ENCODE measurements at places on chromosomes 2 and 18.

- DNase-seq = no peak
Measured at GRCh38 chr2:101148777-101149176, 2.4 kb downstream of the TBC1D8 start.

DNA sequence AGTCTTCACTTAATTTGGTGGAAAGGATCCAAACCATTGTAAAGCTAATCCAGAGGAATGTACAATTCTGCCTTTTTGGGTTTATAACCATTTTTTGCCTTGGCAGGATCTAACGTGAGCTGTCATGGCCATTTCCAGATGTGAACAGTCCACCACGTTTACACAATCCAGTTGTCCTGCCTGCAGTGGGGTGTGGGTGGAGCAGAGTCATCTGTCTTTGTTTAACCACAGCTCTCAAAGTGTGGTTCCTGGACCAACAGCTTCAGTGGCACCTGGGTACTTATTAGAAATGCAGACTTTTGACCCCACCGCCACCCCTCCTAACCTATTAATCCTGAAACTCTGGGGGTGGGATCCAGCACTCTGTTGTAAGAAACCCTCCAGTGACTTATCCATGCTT lies 35.9 kb downstream of the FHOD3 start:
- no peak for DNase-seq

DNA sequence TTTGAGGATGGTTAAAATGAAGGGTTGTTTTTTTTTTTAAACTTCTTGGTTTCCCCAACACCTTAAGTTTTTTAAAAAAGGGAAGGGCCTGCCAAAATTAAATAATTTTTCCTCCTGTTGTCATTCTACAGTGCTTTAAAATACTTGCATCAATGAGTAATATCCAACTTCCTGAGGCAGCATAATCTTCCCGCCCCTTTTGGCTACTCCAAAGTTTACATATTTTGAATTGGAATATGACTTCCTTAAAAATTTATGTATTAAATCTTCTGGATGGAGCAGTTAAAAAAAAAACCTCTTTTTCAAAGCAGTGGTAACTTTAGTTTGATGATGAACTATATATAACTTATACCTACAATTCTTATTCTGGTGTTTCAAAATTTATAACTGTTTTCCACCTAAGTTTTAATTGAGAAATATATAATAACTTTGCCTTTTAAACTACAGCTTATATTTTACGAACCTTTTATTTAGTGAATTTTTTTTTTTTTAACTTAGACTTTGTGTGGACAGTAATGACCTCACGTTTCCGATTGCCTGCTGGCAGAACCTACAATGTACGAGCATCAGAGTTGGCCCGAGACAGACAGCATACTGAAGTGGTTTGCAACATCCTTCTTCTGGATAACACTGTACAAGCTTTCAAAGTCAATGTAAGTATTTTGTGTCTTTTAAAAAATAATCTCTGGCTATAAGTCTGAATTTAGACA lies 49.8 kb downstream of the PTPN4 start:
- DNase-seq = no peak

GRCh38 chr2:237872178-237872887 lies 12.9 kb downstream of the RAMP1 start:
- DNase-seq = no peak

DNA sequence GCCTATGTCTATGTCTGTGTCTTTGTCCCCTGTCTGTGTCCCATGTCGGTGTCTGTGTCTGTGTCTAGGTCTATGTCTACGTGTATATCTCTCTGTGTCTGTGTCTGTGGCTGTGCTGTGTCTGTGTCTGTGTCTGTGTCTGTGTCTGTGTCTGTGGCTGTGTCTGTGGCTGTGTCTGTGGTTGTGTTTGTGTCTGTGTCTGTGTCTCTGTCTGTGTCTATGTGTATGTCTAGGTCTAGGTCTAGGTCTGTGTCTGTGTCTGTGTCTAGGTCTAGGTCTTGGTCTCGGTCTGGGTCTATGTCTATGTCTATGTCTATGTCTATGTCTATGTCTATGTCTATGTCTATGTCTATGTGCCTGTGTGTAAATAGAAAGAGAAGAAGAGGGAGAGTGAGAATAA lies 11.9 kb downstream of the IL1R2 start:
- DNase-seq = no peak

GRCh38 chr2:48131539-48132270 lies 225.4 kb upstream of the FBXO11 start:
- DNase-seq = peak; percentile 32

DNA sequence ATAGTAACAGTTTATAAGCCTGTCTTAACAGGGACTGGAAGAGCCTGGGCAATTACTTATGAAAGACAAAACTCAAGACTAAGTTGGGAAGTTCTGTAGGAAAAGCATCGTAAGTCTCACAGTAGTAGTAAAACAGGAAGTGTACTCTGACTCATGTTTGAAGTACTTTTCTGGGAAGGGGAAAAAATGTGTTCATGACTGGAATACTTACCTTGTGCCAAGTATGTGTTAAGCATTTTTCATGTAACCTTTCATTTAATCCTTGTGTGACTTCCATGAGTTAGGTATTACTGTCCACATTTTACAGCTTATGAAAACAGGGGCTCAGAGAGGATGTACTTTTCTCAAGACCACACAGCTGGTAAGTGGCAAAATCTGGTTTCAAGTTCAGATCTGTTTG lies 13.7 kb upstream of the SKOR2 start:
- no peak for DNase-seq

GRCh38 chr2:8581601-8582041 lies 100.2 kb upstream of the ID2 start:
- DNase-seq = no peak

- no peak for DNase-seq
Measured at GRCh38 chr18:22019193-22019592, 150.2 kb upstream of the GATA6 start.

Measured in NCI-H2081 (cell line).